ENCODE measurements at places on chromosomes 2 and 18.
A peak's percentile ranks its signal among the peaks of the same experiment; 100 is the strongest.

- DNase-seq, result no peak
Observed at GRCh38 chr2:219274361-219274921, 4.7 kb upstream of the DNAJB2 start.

- DNase-seq, result no peak
Observed at GRCh38 chr2:12313445-12314126, 403.1 kb upstream of the TRIB2 start.

GRCh38 chr2:217863883-217864282 lies 138.9 kb downstream of the TNS1 start:
- no peak for DNase-seq

GRCh38 chr18:63158012-63158631 lies 161.4 kb downstream of the BCL2 start:
- no peak for DNase-seq

DNA sequence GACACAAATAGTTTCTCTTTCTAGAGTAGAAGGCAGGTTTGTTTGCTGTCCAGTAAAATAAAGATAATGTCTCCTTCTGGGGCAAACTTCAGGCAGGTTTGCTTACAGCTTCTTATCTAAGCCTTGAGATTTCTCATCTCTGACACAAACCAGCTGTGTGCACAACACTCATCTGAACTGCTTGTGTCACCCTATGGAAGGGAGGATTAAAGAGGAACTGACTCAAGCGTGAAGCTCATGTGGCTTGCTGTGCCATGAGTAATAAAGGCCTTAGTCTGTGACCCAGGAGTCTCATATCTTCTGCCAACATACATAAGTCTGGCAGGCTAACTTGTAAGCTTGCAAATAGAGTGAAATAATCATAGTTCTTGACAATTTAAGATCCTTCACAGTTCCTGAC lies 24.2 kb upstream of the CPO start:
- no peak for DNase-seq

DNA sequence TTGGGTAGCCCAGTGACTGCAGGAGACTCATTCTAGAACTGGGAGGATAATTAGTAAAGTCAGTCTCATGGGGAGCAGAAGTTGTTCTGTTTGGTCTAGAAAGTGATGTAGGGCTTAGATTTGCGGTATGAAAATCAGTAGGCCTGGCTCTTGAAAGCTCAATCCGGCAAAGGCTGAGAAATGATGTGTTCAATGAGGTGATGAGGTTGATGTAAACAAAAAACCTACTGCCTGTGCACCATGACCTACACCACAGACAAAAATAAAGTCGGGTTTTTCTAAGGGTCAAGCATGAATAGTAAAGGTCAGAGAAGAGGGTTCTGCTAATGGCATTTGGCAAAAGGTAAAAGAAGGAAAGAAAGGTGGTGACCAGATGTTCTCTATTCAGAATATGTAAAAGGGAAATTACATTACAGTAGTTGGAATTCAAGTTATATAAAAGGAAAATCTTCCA lies 80.8 kb upstream of the COL5A2 start:
- DNase-seq, result no peak

GRCh38 chr2:234845602-234846590 lies 105.9 kb upstream of the SH3BP4 start:
- DNase-seq, result no peak

- no peak for DNase-seq
Observed at GRCh38 chr18:13067966-13068365, 76.8 kb downstream of the CEP192 start.

- DNase-seq, result no peak
Observed at GRCh38 chr2:241240320-241241004, 52.0 kb downstream of the ANO7 start.

DNA sequence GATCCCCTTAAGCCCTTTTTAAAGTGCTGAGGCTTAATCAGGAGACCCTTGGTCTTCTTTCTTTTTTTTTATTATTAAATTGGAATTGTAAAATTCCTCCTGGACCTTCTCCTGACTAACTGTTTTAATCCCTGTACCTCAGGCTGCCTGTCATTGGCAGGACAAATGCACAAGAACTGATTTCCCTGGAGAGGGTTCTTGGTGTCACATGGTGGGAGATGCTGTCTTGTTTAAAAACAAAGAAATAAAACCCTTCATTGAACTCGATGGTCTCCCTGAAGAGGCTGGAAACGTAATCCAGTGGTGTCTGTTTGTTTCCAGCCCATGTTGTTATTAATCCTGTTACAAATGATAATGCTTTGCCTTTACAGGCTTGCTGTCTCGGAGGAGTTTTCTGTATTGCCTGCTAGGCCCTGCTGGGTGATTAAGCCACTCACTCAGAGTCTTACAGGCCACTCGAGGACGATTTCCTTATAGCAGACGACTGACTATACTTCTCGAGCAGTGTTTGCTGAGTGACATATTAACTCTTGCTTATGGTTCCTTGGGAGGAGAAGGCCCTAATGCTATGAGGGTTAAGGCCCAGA lies 100.5 kb upstream of the MGAT5 start:
- no peak for DNase-seq

GRCh38 chr18:46607926-46608325 lies 49.1 kb downstream of the LOXHD1 start:
- no peak for DNase-seq

- DNase-seq, result no peak
Observed at GRCh38 chr18:2407961-2408360, 163.3 kb downstream of the METTL4 start.

GRCh38 chr2:86081724-86082123 lies 24.0 kb downstream of the POLR1A start:
- no peak for DNase-seq

- DNase-seq, result no peak
Observed at GRCh38 chr2:95021847-95022246, 3.7 kb upstream of the MAL start.

- no peak for DNase-seq
Observed at GRCh38 chr2:235050980-235051351, 99.1 kb downstream of the SH3BP4 start.

- no peak for DNase-seq
Observed at GRCh38 chr2:126515471-126515870, 140.5 kb upstream of the GYPC start.

- DNase-seq, result no peak
Observed at GRCh38 chr2:195181059-195181705, 475.8 kb upstream of the SLC39A10 start.

DNA sequence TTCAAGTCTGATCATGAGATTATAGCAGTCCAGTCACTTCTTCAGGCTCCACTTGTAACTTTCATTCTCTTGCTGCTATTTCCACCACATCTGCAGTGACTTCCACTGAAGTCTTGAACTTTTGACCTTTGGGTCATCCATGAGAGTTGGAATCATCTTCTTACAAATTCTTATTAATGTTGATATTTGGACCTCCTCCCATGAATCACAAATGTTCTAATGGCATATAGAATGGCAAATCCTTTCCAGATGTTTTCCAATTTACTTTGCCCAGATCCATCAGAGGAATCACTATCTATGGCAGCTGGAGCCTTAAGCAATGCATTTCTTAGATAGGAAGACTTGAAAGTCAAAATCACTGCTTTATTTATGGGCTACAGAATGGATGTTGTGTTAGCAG lies 159.4 kb downstream of the LTBP1 start:
- DNase-seq, result no peak

- DNase-seq, result no peak
Observed at GRCh38 chr2:195016841-195017240, 640.2 kb upstream of the SLC39A10 start.

GRCh38 chr2:133194362-133194655 lies 374.0 kb downstream of the NCKAP5 start:
- no peak for DNase-seq

- no peak for DNase-seq
Observed at GRCh38 chr2:202609381-202610145, 25.2 kb upstream of the FAM117B start.

DNA sequence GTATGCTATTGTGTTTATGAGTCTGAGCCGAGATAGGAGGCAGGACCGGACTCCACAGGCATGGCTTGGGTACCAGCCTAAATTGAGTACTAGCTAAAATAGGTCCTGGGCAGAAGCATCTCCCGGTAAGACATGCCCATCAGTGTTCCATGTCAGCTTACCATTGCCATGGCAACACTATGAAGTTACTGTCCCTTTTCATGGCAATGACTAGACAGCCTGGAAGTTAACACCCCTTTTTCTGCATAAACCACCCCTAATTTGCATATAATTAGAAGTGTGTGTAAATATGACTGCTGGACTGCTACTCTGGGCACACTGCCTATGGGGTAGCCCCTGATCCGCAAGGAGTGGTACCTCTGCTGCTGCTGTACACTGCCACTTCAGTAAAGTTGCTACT lies 1005.1 kb upstream of the FAM98A start:
- no peak for DNase-seq

- DNase-seq, result no peak
Observed at GRCh38 chr2:172333235-172333977, 94.0 kb upstream of the ITGA6 start.

- DNase-seq, result no peak
Observed at GRCh38 chr18:354003-354402, 86.2 kb upstream of the THOC1 start.

GRCh38 chr2:120388222-120389035 lies 42.5 kb downstream of the INHBB start:
- DNase-seq, result no peak

GRCh38 chr2:50859110-50859509 lies 172.8 kb downstream of the NRXN1 start:
- DNase-seq, result no peak

GRCh38 chr18:34807106-34807796 lies 97.2 kb downstream of the DTNA start:
- no peak for DNase-seq

GRCh38 chr2:85754313-85755095 lies 713 bp downstream of the ATOH8 start:
- no peak for DNase-seq

GRCh38 chr2:128498086-128498485 lies 179.4 kb upstream of the HS6ST1 start:
- DNase-seq, result no peak

- DNase-seq, result no peak
Observed at GRCh38 chr2:151085181-151085611, 176.5 kb downstream of the RBM43 start.

- no peak for DNase-seq
Observed at GRCh38 chr2:230886206-230886605, 21.5 kb downstream of the ITM2C start.

GRCh38 chr2:118658596-118659198 lies 188.8 kb downstream of the EN1 start:
- DNase-seq, result no peak

- no peak for DNase-seq
Observed at GRCh38 chr18:286515-287310, 18.9 kb upstream of the THOC1 start.

GRCh38 chr18:24543795-24544498 lies 83.5 kb downstream of the HRH4 start:
- no peak for DNase-seq

GRCh38 chr2:173191601-173192000 lies 116.0 kb downstream of the MAP3K20 start:
- DNase-seq, result no peak

DNA sequence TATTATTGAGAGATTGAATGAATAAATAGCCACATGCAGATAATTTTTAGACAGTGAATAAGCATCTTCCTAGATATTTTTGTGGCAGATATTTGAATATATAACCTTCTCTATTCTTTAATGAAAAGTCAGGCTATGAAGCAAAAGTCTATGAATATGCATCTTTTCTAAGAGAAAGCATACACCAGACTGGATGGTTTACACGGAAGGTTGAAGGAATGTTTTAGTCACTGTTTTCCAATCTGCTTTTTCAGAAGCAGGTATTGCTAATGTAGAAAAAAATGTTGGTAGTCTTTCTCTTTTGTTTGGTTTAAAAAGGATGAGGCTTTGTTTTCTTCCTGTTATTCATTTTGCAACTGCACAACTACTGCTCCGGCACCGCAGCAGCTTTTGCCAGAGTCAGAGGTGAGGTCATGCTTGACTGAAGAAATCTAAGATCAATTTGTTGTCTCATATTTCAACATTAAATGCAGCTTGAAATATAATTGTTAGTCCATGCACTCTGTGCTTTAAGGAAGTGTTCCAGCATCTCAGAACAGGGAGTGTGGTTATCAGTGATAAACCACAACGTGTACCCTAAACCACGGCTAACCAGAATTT lies 1540.8 kb upstream of the PIK3C3 start:
- peak; percentile 11 for DNase-seq

DNA sequence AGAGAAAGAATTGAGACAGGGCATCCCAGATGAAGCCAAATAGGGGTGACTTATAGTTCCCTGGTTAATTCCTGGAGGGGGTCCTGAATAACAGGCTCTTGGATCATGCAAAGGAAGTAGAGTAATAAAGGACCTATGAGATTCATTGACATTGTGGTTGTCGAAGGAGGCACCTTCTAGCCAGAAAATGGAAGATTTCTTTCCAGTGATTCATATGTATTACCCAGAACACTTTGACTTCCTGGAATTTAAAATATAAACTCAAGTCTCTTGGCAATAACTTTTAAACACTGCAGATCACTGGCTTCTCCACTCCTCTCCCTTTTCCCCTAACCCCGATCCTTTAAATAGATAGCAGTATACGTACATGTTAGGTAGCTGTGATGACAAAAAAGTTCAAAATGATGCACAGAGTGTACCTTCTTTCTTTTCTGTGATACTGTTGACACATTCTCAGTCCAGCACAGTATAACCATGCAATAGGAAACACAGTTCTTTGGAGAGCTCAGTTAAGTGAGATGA lies 211.8 kb downstream of the LTBP1 start:
- no peak for DNase-seq

DNA sequence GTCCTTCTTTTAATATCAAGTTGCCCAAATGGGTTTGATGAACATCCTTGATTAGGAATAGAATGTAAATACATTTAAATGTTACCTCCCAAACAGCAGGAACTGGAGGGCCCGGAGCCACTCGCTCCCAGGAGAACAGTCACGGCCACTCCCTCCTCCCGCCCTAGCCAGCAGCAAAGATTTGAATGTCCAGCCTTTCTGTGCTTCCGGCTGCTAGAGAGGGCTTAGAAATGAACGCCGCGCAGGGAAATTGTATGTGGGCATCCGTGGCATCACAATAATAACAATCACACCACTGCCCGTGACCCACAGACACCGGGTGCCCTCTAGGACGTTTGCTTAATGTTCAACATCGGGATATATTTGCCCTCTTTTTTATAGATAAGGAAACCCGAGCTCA lies 164.9 kb upstream of the SALL3 start:
- no peak for DNase-seq

GRCh38 chr2:99255491-99256318 lies at the start of gene LYG2:
Gene LYG2, minus strand, starts transcription at chr2:99255666. Its CDS starts 1,406 bp downstream, at chr2:99254260.
- no peak for DNase-seq

- no peak for DNase-seq
Observed at GRCh38 chr2:14759082-14759481, 126.6 kb downstream of the LRATD1 start.

DNA sequence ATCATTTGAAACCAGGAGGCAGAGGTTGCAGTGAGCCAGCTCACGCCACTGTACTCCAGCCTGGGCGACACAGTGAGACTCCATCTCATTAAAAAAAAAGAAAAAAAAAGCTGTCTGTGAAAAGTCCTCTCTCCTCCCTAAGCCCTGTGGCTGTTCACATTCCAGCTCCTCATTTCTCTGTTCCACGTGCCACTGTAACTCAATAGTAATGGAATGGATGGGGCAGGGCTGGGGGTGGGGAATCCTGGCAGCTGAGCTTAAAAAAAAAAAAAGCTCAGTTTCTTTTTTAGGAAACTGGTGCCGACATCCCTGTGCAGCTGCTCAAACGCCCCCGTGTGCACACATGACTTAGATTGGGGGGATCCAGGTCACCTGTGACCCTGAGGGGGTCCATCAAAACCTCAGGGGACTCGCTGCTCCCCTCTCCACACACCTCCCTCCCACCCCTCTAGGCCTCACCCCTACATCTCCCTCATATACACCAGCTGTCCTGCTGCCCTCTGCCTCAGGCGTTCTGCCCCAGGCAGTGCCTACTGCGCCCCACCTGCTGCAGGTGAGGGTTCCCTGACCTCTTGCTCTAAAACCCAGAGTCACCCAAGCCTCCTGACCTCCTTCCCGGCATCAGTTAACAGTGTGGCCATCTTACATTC lies 255.4 kb downstream of the AGAP1 start:
- no peak for DNase-seq

All from NCI-H187 treated with DMSO at 0.1 percent for 48 hours (cell line).